ENCODE measurements at places on chromosomes 2 and 18. TPM values are rescaled to one million over a fixed set of nuclear protein-coding genes. Genes with fewer than 3 reads are reported as not detected.

DPP4 gene
- 15.5 TPM for total RNA-seq

HOXD8 gene
- 10.3 TPM for total RNA-seq

- DNase-seq = no peak
These were observed 24.5 kb downstream of the MAL start for GRCh38 chr2:95049961-95050360.

DNA sequence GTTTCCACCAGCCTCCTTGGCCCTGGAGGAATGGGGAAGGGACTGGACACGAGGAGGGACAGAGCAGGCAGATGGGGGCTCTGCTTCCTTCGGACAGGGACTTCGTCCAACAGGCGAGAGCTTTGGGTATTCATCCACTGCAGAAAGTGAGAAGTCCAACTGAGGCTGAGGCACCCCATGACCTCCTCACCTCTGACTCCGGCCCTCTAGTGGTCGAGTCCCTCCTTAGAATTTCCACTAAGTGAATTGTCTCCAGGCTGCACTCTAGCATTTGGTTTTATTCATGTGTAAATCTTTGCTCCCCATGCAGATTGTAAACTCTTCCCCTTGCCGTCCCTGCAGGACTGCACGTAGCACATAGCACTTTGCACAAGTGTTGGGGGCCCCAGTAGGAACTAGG is 75.6 kb downstream of the TMEM247 start:
- no peak for DNase-seq

TUBB8B gene
- total RNA-seq = 1.7 TPM

- DNase-seq = no peak
These were observed 223.1 kb downstream of the GLI2 start for GRCh38 chr2:120958623-120959366.

GRCh38 chr2:111694700-111695101 is 189.3 kb downstream of the ANAPC1 start:
- no peak for DNase-seq

GRCh38 chr2:45707006-45707405 is 55.5 kb downstream of the PRKCE start:
- no peak for DNase-seq

- no peak for DNase-seq
These were observed 1093.5 kb downstream of the RPIA start for GRCh38 chr2:89784960-89785359.

DNA sequence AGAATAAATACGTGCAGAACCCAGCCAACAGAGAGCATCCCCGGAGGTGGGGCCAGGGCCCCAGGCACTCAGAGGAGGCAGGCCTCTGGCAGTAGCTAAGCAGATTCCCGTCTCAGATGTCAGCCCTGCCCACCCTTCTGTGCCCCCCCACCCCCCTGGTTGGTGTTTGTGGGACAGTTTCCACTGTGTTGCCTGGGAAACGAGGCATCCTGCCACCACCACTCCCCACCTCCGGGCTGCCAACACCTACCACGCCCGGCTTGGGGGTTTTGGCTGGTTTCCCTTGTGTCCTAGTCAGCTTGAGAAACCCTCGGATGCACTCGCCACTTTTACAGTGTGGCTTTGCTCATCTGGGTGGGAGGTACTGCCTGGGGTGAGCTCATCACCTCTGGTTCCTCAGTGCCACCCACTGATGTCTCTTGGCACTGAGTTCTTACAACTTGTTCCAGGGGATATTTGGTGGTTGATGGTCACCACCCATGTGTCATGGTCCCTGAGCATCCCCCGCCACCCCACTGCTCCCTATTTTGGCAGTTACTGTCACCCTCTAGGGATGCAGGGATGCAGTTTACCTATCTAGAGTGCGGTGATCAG is 72.4 kb upstream of the YWHAQ start:
- DNase-seq = no peak

BCL11A gene
- total RNA-seq = 48.4 TPM

DNA sequence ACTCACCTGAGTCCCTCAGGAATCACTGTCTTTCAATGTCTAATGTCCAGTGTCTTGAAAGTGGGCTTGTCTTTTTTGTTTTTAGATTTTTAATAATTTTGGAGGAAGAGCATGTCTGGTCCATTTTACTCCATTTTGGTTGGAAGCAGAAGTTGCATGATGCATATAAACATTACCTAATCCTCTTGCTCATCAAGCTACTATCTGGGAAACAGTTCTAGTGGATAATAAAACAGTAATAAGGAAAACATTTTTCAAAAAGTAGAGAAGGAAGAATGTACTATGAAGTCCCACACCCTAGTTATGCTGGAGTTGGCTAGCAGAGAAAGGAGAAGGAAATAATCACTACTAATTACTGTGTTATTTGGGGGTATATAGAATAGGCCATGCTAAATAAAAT is 263.7 kb downstream of the ETAA1 start:
- no peak for DNase-seq

GRCh38 chr2:188576651-188577050 is 285.0 kb downstream of the GULP1 start:
- DNase-seq = no peak

DNA sequence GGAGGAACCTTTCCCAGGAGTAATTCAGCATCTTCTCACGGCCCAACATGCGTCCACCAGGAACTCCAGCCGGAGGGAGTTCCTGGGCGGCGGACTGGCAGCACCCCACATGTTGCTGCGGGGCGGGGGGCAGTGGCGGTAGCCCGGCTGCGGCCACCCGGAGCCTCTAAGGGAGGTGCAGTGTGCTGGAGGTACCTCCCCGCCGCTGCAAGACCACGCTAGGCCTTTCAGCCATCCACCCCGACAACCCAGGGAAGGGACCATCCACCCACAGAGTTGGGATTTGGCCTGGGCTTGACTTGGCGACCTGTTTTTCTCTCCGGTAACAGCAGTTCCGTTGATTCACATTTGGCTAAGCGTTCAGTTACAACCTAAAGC is 625 bp downstream of the LYPD6 start:
- DNase-seq = no peak

NAT8 gene
- not detected for total RNA-seq

- DNase-seq = no peak
These were observed 63.3 kb downstream of the TGOLN2 start for GRCh38 chr2:85264471-85264870.

Data from vagina (tissue), 2 donors.